ENCODE measurements at places on chromosomes 16 and 17. TPM values are rescaled to one million over a fixed set of nuclear protein-coding genes. Genes with fewer than 3 reads are reported as not detected.

The ZNF469 gene
- 1.1 TPM for polyA plus RNA-seq

The KRTAP1-5 gene
- polyA plus RNA-seq: not detected

The KRT35 gene
- not detected for polyA plus RNA-seq

The JUP gene
- 234 TPM for polyA plus RNA-seq

The TNFSF13 gene
- polyA plus RNA-seq: 12.8 TPM

The MARVELD3 gene
- 17.6 TPM for polyA plus RNA-seq

The MRPL12 gene
- polyA plus RNA-seq: 41.0 TPM

The SPATA22 gene
- not detected for polyA plus RNA-seq
